ENCODE measurements at places on chromosomes 4 and X.

- no peak for DNase-seq
Measured at GRCh38 chr4:149857446-149857845, 41.8 kb upstream of the IQCM start.

- DNase-seq: no peak
Measured at GRCh38 chrX:69231903-69232302, 66.7 kb upstream of the PJA1 start.

- no peak for DNase-seq
Measured at GRCh38 chrX:39724544-39724943, 373.2 kb downstream of the BCOR start.

DNA sequence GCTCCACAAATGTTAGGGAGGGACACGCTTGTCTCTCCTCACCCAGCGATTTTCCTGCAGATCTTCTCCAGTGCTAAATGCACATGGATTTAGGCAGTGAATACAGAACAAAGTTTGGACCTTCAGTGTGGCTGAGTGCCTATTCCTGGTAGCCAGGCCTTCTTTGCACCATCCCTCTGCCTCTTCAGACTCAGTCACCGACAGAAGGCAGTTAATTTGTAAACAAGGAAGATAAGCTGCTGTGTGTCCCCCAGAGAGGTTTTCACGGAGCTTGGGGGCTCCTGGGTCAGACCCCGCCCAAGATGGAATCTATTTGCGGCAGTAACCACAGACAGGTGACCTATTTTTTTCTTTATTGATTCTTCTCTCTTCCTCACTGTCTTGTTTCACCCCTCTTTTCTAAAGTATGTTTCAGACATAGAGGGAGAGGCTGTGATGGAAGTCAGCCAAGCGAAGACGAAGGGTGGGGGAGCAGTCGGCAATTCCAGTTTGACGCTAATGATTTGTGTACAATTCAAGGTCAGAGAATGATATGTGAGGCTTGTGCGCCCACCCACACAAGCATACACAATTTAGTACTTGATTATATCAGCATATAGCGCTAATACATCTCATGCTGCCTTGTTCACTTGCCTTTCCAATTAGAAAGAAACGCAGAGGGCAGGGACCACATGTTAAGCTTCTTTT, 200.8 kb downstream of the MGST2 start:
- no peak for DNase-seq

GRCh38 chr4:40722576-40723161, 27.1 kb upstream of the NSUN7 start:
- DNase-seq: no peak

- DNase-seq: no peak
Measured at GRCh38 chrX:109601486-109601885, 23.5 kb downstream of the KCNE5 start.

DNA sequence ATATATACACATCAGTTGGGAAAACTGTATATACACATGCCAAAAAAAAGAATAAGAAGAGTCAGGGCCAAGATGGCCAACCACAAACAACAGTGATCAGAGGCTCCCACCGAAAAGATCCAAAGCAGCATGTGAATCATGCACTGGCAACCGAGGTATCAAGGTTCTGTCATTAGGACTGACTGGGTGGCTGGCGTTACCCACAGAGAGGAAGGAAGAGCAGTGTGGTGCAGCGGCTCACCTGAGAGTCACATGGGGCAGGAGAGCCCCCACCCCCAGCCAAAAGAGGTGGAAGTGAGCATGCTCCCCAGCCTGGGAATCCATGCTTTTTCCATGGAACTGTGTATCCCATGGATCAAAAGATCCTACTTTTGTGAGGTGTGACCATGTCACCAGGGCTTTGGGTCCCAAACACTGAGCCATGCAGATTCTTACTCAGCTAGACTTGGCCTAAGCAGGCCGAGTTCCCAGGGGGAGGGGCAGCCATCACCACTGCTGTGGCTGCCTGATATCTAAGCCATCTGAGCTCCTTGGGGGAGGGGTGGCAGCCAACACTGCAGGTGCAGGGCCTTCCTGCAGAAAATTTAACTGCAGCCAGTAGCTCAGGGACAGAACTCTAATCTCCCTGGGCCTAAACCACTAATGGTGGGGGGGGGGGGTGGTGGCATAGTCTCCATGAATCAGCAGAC, 52.8 kb downstream of the P2RY10 start:
- no peak for DNase-seq

DNA sequence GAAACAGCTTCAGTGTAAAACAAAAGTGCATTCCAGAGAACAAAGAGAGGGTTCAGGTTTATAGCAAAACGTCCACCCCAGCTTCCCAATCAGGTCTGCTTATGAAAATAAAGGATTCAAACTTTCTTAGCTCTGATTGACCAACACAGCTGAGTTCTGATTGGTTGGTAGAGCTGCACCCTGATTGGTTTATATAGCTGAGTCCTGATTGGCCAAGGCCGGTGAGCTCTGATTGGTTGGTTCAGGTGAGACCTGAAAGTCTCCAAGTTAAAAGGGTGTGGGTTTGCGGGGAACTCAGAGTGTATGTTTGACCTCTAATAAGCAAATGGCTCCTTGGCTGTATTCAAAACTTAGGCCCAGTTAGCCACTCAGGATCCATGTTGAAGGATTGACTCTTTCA, 20.9 kb downstream of the CLRN2 start:
- no peak for DNase-seq

GRCh38 chr4:166903408-166903807, 330.9 kb downstream of the SPOCK3 start:
- no peak for DNase-seq

- DNase-seq: no peak
Measured at GRCh38 chr4:187770345-187770744, 225.2 kb upstream of the ZFP42 start.

DNA sequence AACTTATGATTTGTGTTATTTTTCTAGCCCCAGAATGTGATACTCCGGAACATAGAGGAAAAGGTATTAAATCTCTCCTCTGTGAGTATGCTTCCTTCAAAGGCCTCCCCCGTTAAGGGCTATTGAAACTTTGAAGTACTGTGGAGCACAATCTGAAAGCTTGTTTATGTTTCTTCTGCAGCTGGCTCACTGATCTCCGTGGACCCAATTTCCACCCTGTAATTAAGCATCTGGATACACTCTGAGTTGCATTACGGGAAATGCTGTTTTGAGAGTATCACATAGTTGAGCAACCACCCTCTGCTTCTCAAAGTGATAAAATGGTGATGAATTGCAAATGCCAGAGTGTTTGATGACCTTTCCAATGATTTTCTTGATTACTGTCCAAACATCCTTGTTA, 296.8 kb upstream of the PABPC5 start:
- no peak for DNase-seq

- peak; percentile 6 for DNase-seq
Measured at GRCh38 chr4:41256131-41256739, 493 bp upstream of the UCHL1 start.

DNA sequence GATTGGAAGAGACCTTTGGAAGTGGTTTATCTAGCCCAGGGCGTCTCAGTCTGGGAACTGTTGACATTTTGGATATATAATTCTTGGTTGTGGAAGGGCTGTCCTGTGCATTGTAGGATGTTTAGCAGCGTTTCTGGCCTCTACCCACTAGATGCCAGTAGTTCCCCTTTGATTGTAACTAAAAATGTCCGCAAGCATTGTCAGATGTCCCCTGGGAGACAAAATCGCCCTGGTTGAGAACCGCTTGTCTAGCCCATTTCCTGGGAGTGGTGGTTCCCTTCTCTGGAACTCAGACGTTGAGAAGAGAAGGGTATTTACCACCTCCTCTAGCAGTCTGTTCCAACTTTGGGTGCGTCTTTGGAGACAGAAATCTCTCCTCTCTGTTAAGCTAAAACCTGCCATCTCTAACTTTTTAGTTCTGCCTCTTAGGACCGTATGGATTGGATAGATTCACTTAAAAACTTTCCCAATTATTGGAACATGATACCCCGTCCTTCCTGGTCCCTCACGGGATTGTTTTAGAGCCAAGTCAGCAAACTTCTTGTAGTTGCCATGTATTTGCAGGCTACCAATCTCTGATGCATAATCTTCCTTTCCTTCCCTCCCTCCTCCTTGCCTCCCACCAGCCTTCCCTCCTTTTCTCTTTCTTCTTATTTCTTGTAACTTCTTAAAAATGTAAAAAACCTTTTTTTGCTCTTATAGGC, 13.9 kb downstream of the TMEM165 start:
- DNase-seq: no peak

DNA sequence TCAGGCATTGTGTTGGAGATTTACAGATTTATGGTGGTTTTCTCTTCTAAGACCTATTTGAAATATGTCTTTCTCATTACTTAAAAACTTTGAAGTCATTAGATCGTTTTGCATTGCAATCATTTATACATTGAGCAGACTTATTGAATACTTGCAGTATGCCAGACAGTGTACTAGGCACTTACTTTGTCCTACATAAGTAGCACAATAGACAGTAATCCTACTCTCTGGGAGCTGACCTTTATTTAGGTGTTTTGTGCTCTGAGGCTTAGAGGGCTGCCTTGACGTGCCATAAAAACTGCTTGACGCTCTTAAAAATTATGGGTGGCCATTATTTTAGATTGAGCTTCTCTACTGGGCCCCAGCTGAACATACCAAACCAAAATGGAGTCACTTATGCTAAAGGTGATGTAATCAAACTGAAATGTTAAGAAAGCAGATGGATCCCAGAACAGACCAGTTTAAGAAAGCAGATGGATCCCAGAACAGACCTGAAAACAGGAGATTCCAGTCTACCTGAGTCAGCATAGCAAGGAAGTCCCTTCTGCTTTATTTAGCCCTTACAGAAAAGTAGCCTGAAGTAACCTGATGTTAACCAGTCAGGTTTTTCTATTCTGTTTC, 42.4 kb downstream of the PTTG2 start:
- no peak for DNase-seq

DNA sequence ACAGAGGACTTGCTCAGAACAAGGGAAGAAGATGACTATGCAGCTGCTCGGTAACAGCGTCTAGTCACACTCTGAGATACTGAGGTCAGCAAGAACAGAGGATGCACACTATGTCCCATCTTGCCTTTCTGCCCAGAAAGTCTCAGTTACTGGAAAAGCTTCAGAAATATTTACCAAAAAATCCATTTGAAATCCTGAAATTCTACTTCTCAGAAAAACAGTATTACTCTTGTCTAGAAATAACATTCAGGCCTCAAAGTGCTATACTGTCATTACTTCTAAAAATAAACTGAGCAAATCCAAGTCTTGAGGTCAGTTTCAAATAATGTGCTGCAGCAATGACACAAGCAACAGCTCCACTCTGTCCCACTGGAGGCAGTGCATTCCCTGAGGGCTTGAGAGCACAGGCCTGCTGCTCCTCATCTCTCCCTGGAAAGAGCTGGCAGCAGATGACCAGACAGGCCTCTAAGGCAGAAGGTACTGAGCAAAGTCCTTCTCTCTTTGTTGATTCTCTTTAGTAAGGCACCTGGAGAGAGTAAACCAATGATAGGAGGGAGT, 76.9 kb downstream of the CAMK2D start:
- no peak for DNase-seq

- DNase-seq: no peak
Measured at GRCh38 chr4:105318486-105318885, 155.4 kb downstream of the PPA2 start.

DNA sequence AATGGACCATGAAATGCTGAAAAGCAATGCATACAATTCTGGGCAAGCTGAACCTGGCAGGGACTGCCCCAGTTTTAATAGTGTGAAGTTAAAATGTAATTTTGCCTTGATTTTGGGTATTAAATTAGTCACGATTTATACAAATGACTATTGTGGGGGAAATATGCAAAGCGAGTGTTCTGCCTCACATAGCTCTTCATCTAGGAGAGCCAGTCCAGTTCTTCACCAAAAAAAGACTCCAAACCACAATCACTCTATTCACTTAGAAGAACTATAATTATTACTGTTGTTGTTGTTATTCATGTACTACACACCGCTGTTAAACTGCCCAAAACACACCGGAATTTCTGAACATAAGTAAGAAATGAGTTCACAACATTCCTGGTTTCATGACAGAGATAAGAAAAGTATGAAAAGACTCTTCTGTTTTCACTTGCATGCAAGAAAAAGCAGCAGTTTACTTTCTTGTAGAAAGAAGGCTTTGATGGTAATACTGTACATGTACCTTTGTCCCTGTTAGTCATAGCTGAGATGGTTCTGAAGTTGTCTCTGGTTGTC, 101.9 kb downstream of the QRFPR start:
- no peak for DNase-seq

- no peak for DNase-seq
Measured at GRCh38 chrX:16953606-16954211, 7.3 kb downstream of the REPS2 start.

- DNase-seq: no peak
Measured at GRCh38 chr4:123869286-123870215, 473.0 kb downstream of the SPRY1 start.

- DNase-seq: no peak
Measured at GRCh38 chrX:19790829-19791228, 96.6 kb downstream of the SH3KBP1 start.

DNA sequence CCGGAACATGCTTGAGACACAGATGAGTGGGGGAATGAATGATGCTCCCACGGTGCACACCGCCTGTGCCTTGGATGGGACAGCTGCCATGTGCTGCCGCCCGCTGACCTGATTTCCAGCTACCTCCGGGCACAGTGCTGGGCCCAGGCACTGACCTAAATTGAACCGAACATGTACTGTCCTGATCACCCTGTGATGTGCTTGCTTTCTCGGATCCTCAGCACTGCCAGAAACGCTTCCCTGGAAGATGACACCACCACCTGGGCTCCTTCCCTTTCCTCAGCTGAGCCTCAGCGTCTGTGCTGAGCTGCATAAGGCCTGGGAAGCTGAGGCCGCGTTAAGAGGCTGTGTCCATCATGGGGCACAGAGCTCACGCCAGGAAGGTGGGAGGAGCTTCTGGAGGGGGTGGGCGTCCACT, 39.3 kb upstream of the MXD4 start:
- no peak for DNase-seq

DNA sequence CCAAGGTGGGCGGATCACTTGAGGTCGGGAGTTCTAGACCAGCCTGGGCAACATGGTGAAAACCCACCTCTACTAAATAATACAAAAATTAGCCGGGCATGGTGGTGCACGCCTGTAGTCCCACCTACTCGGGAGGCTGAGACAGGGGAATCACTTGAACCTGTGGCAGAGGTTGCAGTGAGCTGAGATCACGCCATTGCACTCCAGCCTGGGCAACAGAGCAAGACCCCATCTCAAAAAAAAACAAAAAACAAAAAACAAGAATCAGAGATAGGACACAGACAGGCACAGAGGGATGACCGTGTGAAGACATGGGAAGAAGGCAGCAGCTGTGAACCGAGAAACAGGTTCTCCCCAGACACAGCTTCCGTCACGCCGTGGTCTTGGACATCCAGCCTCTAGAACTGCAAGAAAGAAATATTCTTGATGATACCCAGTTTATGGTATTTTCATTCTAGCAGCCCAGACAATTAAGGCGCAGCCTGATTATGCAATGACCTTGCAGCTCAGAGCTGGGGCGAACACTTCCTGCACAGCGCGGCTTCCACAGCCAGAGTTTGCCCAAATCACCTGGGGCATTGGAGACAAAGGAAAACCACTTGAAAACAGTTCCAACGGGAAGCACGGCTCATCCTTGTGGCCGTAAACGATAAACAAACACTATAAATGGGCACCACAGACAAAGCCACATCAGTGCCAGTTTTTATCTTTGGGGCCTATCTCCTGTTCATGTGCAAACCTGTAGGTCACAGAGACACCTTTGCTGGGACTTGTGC, 4.2 kb upstream of the ARSD start:
- DNase-seq: no peak

GRCh38 chr4:99411041-99411440, 24.1 kb downstream of the ADH7 start:
- DNase-seq: no peak

Data from NCI-H187 treated with DMSO at 0.1 percent for 48 hours (cell line).